ENCODE measurements at places on chromosomes 11 and 22. TPM values are rescaled to one million over a fixed set of nuclear protein-coding genes. Genes with fewer than 3 reads are reported as not detected.

- H3K27me3 ChIP-seq: no peaks in the 10 kb centered on the region
- no peak within 1 kb of the TSS for H3K27ac ChIP-seq
- no peak within 1 kb of the TSS for H3K4me3 ChIP-seq
- DNase-seq: no peak
- H3K36me3 ChIP-seq: peaks cover 5% of the 10 kb centered on the region
Observed at GRCh38 chr11:105034813-105035620, at the start of gene CASP1. TSS of gene CASP1 (minus strand) at chr11:105035144. CDS start at chr11:105035113, 31 bp downstream.

- H3K4me1 ChIP-seq: no peaks in the 10 kb centered on the region
- no peaks in the 10 kb centered on the region for H3K27me3 ChIP-seq
- DNase-seq: no peak
Observed at GRCh38 chr11:7332451-7332850, 80.7 kb downstream of the SYT9 start.

DNA sequence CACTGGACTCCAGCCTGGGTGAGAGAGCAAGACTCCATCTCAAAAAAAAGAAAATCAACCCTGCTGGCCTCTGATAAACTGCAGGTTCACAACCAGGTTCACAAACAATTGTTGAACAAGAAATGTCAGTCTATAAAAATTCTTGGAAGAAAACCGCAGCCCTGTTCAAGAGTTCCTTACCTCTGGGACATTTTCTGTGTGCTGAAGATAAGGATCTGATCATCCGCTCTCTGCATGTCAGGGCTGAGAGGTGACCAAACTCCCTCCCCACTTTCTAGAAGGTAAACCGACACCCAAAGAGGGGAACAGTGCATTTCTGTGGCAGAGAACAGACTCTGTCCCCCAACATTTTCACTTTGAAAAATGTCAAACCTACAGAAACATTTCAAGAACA is 4.2 kb upstream of the UPK3A start:
- DNase-seq: no peak
- H3K36me3 ChIP-seq: no peaks in the 10 kb centered on the region
- H3K27ac ChIP-seq: no peak overlapping the region
- H3K4me1 ChIP-seq: no peaks in the 10 kb centered on the region
- H3K27me3 ChIP-seq: peaks cover 5% of the 10 kb centered on the region

- H3K36me3 ChIP-seq: peaks cover 68% of the 10 kb centered on the region
- H3K27ac ChIP-seq: no peak overlapping the region
- no peak for DNase-seq
Observed at GRCh38 chr22:49889071-49889470, 29.2 kb downstream of the ALG12 start.

The COA4 gene
- total RNA-seq: 116 TPM

The GSTT2 gene
- total RNA-seq: 0.24 TPM

The TMPRSS5 gene
- 0.37 TPM for total RNA-seq

Data from H9 (cell line).